ENCODE measurements at places on chromosomes 6 and 20.
A peak's percentile ranks its signal among the peaks of the same experiment; 100 is the strongest.

DNA sequence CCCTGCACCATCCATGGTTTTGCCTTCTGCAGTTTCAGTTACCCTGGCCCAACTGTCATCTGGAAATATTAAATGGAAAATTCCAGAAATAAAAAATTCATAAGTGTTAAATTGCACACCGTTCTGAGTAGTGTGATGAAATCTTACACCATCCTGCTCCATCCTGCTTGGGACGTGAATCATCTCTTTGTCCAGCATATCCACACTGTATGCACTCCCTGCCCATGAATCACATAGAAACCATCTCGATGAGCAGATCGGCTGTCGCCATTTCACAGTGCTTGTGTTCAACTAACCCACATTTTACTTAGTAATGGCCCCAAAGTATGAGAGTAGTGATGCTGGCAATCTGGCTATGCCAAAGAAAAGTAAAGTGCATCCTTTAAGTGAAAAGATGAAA is 105.9 kb upstream of the ID4 start:
- DNase-seq: no peak

DNA sequence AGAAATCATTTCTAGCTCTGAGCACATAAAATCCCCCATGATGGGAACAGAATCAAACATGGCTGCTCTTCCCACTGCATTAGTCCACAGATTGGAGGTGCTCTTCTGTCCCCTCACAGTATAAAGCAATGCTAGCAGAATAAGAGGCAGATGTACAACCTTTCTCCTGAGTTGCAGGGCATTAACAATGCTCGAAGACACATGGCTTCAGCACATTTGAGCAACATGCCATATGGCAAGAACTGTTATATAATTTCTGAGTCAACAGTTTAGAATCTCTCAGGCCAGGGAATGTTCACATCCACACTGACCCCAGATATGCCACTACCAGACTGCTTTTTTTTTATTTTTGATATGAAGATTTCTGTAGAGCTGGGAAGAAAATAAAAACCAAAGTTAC is 119.6 kb downstream of the KIF13A start:
- DNase-seq: no peak

- DNase-seq: no peak
These were observed 512.7 kb downstream of the PREX1 start for GRCh38 chr20:48314925-48315592.

GRCh38 chr6:111925296-111925695 is 52.0 kb upstream of the FYN start:
- no peak for DNase-seq

DNA sequence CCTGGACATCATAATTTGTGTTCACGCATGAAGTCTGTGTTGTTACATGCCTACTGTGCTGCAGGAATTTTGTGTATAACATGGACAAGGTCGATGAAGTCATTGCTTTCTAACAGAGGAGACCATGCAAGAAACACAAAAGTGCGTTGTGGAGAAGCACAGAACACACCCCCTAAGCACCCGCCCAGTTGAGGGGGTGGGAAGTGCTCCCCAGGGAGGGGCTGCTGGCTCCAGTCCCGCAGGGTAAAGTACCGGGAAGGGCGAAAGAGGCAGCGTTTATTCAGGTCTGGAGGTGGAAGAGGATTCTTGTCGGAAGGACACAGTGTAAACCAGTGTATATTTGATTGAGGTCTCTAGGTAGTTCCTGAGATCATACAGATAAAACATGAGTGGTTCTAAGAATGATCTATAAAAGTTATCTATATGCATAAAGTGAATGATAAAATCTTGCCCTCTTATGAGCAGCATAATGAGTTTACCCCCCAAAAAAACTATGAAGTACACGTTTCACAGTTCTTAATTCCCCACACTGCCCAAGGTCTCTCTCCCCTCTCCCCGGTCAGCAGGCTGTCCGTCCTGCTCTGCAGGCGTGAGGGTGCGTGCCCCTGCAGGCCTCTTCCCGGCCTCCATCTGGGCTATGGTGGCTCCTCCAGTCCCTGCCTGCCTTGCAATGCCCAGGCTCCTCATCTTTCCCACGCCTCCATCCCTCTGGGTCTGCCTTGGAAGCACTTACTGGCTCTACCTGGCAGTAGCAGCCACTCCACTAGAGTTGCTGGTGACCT is 159.7 kb downstream of the THBS2 start:
- no peak for DNase-seq

DNA sequence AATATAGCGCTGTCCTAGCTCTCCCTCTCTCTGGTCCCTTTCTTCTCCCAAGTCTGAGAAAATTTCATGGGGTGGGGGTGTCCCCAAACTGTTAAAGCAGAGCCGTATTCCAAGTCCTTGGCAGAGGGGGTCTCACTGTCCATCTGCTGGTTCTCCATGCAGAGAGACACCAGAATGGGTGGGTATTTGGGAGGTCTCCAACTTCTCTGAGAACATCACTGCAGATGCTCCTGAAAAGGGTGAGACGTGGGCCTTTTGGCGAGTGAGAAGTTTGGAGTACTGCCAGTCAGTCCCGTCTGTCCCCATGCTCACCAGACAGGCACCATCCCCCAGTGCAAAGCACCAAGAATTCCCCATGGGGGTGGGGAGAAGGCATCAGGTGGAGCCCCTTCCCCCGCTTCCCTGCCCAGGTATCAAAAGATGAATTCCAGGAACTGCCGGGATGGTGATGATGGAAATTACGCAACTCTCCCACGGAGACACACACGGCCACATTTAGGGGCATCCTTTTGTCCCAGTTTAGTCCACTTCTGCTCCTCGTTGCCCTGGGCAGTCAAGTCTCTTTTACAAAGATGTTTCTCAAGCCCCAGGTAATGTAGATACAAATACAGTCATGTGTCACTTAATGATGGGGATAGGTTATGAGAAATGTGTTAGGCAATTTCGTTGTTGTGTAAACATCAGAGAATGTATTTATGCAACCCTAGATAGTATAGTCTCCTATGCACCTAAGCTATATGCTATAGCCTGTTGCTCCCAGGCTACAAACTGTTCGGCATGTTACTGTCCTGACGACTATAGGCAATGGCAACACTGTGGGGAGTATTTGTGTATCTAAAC is 73.4 kb upstream of the SRSF6 start:
- no peak for DNase-seq

- no peak for DNase-seq
These were observed 37.3 kb downstream of the PGM3 start for GRCh38 chr6:83155794-83156193.

- DNase-seq: no peak
These were observed 382.3 kb downstream of the ESR1 start for GRCh38 chr6:152189736-152190135.

- no peak for DNase-seq
These were observed 863.1 kb downstream of the MAFB start for GRCh38 chr20:39825950-39826349.

DNA sequence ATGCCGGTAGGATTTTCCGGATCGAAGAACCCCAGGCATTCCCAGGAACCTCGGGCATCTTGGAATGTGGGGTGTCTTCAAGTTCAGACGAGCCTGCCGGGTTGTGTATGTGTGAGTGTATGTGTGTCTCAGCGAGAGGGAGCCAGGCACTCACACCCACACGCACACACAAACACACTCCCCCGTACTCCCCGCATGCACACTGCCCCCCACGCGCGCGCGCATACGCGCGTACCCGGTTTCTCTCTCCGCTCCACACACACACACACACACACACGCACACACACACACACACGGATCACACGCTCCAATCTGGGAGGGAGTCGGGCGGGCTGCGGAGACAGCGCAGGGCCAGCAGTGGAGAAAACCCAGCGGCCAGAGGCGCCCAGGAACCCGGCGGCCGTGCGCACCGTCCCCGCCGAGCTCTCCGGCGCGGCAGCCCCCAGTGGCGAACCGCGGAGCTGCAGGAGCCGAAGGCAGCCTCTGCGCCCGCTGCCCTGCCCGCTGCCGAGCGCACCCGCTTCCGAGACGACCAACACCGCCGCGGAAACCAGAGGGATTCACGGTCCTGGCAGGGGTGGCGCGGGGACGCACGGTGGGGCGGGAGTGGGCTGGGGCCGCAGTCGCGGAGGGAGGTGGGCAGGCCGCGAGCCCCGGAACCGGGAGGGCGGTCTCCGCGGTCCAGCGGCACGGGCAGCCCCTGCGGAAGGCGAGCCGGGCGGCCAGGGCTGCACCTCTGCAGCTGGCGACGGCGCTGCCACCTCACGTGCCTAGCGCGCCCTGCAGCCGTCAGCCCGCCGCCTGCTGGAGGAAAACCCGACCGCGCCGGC is at the start of gene LRFN2:
TSS of gene LRFN2 (minus strand) at position 125 of the 830 bp plus-strand sequence.
- no peak for DNase-seq

- DNase-seq: peak; percentile 79
These were observed 12.9 kb upstream of the C20orf144 start for GRCh38 chr20:33649201-33649681.

DNA sequence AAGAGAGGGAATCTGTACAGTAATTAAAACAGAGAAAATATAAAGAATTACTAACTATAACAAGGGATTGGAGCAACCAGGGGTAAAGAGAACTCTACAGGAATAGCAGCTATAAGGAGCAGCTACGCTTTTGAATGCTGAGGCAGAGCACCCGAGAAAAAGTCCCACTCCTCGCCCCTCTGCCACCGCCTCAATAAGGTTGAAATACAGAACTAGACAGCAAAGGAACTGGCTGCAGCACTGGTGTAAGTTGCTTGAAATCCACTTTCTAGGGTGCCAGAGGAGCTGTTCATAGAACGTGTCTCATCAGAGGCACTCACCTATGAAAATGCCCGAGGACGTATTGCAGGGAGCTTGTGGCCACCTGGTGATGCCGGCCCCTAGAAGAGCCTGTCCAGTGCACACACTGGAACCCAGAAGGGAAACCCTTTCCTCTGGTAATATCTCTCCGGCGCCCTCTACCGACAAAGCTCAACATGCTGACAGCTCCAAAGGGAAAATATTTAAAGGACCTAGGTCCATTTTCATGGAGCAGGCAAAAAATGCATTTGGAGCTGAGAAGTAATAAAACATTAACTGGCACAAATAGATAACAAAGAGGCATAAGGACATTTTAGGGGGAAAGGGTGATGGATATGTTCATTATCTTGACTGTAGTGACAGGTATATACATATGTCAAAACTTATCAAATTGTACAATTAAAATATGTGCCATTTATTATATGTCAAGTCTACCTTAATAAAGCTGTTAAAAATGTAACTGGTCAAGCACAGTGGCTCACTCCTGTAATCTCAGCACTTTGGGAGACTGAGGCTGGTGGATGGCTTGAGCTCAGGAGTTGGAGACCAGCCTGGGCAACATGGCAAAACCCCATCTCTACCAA is 137.4 kb upstream of the HDAC2 start:
- peak; percentile 66 for DNase-seq

DNA sequence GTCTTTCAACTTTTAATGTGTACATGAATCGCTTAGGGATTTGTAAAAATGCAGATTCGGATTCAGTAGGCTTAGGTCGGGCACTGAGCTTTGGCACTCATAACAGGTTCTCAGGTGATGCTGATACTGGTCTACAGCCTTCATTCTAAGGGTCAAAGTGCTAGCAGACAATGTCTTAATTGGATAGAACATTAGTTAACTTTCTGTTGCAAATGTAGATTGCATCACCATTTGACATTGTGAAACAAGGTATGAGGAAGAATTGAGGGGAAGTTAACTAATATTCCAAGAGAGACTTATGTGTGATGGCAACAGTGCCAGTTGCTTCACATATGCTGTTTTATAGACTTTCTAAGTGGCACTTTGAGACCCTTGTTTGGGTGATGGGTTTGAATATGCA is 86.9 kb downstream of the MLIP start:
- no peak for DNase-seq

DNA sequence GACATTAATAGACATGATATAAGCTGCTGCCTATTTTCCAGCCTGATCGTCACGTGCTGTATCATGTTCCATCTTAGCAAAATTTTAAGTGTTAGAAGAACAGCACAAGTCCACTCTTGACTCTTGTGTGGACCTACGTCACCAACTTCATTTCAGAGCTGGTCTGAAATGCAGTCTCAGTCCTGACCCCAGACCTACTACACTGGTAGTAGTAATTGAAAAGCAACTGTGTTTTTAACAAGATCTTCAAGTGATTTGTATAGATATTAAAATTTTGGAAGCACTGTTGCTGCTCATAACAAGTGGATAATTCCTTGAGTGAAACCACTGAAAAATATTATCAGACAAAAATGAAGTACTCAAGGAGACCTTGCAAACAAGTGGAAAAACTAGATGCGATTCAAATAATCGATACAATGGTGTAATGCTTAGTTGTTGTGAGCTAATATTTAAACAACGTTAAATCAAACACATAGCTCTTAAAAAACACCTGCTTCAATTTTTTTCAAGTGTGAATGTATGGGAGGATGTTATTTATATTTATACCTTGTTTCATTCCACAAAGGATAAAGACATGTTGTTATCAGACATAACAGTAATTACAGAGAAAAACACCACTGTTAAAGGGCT is 110.9 kb upstream of the JAG1 start:
- DNase-seq: no peak

- DNase-seq: no peak
These were observed 286.3 kb downstream of the KHDC1L start for GRCh38 chr6:72939004-72939403.

DNA sequence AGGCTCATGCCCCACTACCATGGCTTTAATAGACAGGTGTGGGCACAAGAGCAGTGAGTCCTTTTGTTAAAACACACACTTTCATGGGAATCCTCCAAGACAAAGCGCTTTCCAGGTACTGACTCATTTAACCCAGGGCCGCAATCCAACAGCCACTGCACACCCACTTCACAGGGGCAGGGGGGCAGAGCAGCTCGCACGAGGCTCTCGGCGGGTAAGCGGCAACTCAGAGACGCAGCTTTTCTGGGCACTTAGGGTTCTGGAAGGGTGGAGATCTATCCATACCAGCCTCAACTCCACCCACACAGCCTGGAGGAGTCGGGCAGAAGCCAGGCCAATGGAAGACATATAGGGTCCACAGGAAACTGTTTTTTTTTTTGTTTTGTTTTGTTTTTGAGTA is 28.6 kb downstream of the PSMG4 start:
- DNase-seq: no peak

DNA sequence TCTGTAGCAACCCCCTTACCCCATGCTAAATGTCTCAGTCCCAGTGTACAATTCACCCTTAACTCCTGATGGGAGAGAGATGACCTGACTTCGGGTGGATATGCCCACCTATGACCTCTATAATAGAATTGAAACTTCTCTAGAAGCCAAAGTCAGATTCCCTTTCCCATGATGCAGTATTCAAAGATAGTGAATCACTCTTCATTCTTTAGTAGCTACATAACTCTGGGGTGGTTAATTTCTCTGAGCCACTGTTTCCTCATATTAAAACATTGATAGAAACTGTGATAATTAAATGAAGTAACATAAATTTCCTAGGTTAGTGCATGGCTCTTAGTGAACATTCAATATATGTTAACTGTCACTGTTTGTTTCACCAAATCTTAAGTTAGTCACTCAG is 500.4 kb downstream of the COL12A1 start:
- no peak for DNase-seq

GRCh38 chr6:41186031-41186562 is 14.9 kb downstream of the TREML2 start:
- DNase-seq: peak; percentile 58
